H54 (cell line): ENCODE measurements at places on chromosomes 16 and 17.
A peak's percentile ranks its signal among the peaks of the same experiment; 100 is the strongest.

- DNase-seq = no peak
Measured at GRCh38 chr17:49760932-49761558, 2.9 kb downstream of the FAM117A start.

GRCh38 chr16:7021653-7022275 is 310.9 kb upstream of the RBFOX1 start:
- DNase-seq = no peak

DNA sequence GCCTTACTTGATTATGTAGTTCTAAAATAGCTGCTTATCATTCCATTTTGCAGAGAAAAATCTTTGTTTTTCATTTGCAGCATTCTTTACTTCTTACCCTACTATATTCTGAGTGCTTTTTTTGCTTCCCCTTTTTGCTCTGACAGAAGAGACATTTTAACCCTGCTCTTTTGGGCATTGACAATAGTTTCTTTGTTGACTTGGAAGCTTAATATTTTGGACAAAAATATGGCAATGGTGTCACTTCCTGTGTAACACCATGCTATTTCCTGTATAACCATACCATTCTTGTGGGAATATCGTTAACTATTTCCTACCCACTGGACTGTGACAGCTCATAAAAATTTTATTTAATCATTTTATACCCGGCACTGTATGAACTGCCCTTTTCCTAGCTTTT is 747.1 kb downstream of the CDH8 start:
- DNase-seq = no peak

GRCh38 chr16:21626659-21627277 is 25.6 kb downstream of the IGSF6 start:
- no peak for DNase-seq

DNA sequence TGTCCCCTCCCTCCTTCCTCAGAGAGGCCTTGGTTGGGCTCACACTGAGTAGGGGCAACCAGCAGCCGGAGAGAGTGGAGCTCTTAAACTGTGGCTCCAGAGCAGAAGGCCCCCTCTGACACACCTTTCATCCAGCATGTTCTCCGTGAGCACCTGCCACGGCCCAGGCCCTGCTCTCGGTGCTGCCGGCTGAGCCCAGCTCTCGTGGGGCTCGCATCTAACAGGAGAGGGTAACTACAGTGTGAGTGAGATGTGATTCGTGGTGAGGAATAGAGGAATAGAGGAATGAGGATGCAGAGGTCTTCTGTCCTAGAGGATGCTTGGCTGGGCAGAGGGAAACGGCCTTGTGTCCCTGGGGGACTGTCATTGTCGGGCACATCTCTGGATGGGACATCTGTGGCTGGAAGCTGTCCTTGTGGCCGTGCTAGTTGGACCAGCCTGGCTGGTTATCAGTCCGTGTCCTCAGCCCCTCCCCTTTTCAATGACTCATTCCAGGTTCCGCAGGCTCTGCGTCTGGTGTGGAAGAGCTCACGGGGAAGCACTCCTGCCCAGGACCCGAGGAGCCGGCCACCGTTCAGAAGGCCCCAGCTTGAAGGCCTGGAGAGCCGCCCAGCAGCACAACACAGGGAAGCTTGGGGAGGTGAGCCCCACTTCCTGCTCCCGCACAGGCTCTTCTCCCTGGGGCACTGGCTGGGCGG is 11.9 kb upstream of the DNASE1 start:
- no peak for DNase-seq

DNA sequence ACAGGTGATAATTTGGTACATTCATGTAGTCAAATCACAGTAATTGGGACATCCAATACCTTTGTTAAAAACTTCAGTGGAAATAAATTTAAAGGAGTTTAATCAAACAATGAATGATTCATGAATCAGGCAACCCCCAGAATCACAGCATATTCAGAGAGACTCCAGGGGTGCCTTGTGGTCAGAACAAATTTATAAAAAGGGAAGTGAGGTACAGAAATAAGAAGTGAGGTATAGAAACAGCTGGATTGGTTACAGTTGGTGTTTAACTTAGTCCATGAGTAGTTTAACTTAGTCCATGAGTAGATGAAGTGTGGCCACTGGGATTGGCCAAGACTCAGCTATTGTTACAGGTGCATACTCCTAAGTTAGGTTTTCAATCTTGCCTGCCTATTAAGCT is 25.1 kb downstream of the TMEM98 start:
- DNase-seq = no peak

- no peak for DNase-seq
Measured at GRCh38 chr17:68103148-68103547, 67.6 kb downstream of the KPNA2 start.

GRCh38 chr16:28285649-28286048 is 6.7 kb upstream of the SBK1 start:
- no peak for DNase-seq

DNA sequence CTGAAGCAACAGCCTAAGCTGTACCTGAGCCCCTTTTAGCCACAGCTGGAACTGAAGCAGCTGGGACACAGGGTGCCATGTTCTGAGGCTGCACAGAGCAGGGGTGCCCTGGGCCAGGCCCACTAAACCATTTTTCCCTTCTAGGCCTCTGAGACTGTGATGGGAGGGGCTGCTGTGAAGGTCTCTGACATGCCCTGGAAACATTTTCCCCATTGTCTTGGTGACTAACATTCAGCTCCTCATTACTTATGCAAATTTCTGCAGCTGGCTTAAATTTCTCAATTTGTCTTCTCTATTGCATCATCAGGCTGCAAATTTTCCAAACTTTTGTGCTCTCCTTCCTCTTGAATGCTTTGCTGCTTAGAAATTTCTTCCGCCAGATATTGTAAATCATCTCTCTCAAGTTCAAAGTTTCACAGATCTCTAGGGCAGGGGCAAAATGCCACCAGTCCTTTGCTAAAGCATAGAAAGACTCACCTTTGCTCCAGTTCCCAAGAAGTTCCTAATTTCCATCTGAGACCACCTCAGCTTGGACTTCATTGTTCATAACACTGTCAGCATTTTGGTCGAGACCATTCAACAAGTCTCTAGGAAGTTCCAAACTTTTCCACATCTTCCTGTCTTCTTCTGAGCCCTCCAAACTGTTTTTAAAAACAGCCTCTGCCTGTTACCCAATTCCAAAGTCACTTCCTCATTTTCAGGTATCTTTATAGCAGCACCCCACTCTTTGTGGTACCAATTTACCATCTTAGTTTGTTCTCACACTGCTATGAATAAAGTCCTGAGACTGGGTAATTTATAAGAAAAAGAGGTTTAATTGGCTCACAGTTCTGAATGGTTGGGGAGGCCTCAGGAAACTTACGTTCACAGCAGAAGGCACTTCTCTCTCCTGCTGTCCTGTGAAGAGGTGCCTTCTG is 49.8 kb downstream of the TMEM100 start:
- DNase-seq = no peak

DNA sequence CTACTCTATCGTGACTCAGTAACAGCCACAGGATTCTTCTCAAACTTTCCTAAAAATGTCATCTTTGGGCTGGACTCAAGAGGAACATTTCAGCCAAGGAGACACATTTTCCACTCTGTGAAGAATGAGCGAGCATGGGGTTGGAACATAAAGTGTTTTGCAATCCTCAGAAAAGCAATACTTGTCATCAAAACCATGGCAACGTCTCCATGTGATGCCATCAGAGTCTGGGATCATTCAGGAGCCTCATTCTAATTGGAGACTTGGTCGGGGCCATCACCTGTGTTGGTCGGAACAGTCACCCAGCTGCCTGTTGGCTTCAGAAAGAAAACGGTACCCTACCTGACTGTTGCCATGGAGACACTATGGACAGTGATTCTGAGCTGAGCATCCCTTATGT is 25.5 kb downstream of the MYOCD start:
- no peak for DNase-seq

- peak; percentile 71 for DNase-seq
Measured at GRCh38 chr17:43907998-43908721, 824 bp upstream of the MPP2 start.

- DNase-seq = no peak
Measured at GRCh38 chr17:45286286-45286685, 24.4 kb upstream of the SPATA32 start.

DNA sequence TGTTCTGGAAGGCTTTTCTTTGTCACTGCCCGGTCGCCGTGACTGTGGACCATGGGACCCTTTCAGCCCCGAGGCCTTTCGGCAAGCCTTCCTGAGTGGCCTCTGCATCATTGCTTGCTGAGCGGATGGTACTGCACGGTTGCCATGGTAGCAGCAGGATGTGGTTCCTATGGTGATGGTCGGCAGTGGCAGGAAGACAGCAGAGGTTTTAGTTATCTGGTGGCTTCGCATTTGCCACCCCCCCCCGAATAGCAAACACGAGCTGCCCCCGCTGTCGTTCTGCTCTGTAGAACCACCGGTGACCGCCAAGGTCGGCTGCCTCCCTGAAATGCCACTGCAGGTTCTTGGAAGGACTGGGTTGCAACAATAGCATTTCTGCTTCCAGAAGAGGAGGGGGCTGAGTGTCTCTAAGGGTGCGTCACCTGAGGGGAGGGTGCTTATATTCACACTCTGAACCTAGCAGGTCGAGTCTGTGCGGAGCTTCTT is 76.6 kb downstream of the CMIP start:
- no peak for DNase-seq

DNA sequence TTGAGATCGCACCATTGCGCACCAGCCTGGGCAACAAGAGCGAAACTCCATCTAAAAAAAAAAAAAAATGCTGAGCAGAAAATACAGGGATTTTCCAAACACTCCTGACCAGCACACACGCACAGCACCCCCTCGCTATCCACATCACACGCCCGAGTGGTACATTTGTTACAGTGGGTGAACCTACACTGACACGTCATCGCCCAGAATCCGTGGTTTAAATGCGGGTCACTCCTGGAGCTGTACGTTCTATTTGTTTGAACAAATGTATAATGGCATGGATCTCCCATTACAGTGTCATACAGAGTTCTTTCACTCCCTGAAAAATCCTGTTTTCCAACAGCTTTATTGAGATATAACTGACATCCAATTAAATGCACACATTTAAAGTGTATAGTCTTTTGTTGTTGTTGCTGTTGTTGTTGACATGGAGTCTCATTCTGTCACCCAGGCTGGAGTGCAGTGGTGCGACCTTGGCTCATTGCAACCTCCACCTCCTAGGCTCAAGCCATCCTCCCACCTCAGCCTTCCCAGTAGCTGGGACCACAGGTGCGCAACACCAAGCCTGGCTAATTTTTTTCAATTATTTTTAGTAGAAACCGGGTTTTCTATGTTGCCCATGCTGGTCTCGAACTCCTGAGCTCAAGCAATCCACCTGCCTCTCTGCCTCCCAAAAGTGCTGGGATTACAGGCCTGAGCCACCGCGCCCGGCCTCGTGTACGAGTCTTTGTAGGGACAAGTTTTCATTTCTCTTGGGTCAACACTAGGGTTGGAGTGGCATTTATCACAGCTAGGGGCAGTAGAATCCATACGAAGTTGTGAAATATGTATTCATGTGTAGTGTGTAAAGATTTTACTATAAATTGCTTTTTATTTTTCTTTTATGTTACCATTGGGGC is 4.4 kb upstream of the CARHSP1 start:
- no peak for DNase-seq

- DNase-seq = no peak
Measured at GRCh38 chr17:40326014-40326831, 17.2 kb downstream of the RARA start.

- DNase-seq = peak; percentile 74
Measured at GRCh38 chr17:80082403-80083135, 18.8 kb upstream of the GAA start.

DNA sequence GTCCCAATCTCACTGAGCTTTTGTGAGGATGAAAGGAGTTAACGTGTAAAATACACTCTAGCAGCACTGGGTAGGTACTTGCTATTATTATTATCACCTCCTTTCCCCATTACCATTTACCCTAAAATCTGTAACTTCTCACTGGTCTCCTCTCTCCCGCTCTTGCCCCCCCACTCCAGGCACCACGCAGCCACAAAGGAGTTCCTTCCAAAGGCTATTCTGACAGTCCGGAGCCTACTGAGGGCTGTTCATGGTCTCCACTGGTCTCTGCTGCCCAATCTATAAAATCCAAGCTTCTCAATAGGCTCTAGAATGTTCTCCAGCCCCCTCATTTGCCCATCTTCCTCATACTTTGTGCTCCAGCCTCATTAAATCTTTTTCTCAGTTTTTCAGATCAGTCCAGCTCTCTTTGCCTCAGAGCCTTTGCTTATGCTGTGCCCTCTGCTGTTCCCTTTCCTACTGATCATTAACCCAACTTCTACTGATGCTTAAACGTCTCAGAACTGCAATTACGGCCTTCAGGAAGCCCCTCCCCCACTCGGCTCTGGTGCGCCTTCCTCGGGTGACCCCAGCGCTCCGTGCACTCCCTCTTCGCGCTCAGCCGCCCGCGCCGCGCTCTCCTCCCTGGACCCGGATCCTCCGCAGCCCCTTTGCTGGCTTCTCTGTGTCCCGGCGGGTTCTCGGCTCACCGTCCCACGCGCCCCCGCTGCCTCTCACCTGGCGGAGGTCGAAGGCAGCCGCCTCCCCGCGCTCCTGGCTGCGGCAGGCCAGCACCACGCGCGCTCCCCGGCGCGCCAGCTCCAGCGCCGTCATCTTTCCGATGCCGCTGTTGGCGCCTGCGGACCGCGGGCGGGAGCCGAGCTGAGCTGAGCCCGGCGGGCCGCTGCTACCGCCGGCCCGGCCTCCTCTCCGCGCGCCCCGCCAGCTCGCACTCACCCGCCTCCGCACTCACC is 737 bp downstream of the DHRS13 start:
- DNase-seq = no peak

- DNase-seq = no peak
Measured at GRCh38 chr16:77888871-77889270, 100.5 kb downstream of the VAT1L start.

DNA sequence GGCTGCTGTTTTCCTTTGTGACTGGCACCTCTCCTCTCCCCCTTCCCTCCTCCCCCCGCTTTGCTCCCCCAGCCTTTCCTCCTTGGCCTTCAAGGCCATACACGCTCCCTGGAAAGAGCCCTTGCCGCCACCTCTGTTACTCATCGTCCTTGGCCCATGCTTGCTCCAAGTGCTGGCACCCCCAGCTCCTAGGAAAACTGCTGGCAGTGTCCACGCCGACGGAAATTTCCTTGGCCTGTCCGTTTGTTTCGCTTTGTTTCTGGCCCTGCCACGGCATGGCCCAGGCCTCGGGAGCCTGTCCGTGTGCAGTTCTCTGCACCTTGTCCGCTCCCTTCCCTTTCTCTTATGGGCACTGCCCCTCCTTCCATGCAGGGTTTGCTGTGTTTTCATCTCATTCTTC is 18.0 kb downstream of the CA5A start:
- no peak for DNase-seq

GRCh38 chr17:19482576-19482975 is 51.1 kb upstream of the SLC47A1 start:
- no peak for DNase-seq

- DNase-seq = no peak
Measured at GRCh38 chr17:72004611-72005331, 116.0 kb upstream of the SOX9 start.

DNA sequence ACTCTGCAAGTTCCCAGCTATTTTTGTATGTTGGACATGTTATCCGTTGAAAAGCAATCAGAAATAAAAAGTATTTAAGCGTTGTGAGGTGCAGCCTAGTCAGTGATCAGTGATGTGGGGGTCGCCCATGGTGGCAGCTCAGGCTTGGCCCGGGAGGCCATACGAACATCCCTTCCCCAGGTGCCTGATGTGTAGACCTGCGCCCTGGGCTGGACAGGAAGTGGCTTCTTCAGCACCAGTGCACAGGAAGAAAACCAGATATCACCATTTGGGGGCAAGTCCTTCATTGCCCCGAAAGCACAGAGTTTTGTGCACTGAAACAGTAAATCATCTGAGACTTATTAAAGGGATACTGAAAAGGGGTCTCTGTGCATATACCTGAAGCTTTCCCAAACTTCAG is 98.9 kb downstream of the SOCS1 start:
- no peak for DNase-seq

GRCh38 chr17:76104896-76105231 is 1.3 kb upstream of the EXOC7 start:
- no peak for DNase-seq

- no peak for DNase-seq
Measured at GRCh38 chr16:50329446-50330189, 39.2 kb downstream of the BRD7 start.
